Breast epithelium (tissue), 4 donors: ENCODE measurements at places on chromosomes 3 and 15. TPM values are rescaled to one million over a fixed set of nuclear protein-coding genes. Genes with fewer than 3 reads are reported as not detected.

- DNase-seq: no peak
Measured at GRCh38 chr15:81296186-81296585, 27.8 kb downstream of the STARD5 start.

DNA sequence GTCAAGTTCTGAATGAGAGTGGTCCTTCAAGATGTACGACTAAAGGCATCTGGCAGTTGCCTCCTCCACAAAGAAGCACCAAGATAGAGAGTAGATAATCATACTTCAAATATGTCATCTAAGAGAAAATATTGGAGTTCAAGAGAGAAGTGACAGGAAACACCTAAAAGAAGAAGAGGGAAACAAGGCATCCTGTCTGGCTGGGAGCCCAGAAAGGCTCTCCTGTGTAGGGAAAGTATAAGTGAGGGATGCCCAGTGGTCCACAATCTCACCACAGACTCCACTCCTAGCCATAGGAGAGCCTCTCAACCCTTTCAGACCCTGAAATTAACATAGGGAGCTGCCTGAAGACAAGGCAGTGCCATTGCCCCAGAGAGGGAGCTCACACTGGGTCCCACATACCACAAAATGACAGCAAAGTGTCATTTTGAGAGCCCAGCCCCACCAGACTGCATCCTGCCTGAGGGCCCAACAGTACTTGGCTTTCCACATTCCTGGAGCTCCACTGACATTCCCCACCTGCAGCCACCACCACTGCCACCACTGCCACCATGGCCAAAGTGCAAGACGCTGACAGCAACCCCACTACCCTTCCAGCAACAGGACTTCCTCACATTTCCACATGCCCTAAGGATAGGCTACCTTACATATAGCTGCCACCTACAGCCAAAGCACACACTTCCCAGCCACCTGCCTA is 210.6 kb downstream of the ATP8B4 start:
- no peak for DNase-seq

DNA sequence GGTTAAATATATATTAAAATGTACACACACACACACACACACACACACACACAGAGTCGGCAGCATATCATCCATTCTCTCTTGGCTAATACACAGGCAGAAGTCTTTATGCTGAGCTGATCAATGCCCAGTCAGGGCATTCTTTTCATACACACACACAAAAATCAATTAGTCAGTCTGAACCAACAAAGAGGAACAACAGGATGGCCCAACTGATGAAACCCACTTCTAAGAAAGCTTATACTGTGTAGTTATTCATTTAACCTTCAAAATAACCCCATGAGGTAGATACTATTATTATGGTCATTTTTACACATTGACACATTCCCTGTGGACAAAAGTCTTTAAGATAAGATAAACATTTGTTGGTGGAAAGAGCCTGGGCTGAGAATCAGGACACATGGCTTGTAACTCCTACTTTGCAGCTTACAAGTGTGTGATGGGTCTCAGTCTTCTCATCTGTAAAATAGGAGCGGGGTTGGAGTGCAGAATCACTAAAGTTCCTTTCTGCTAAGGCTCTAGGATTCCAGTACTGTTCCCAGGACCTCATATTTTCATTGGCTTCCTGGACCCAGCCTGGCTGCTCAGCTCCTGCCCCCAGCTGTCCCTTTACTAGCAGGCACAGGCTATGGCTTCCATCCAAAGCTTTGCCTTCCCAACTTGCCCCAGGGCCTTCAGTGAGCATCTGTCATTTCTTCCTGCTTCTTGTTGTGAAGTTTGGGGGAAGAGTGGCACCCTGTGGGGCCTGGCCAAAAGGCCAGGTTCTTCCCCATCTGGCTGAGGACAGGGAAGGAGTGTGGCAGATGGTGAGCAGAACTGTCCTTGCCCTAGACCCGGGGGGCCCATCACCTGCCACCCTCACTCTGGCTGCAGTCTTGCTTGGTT is 27.2 kb upstream of the GLCE start:
- peak; percentile 88 for DNase-seq

DNA sequence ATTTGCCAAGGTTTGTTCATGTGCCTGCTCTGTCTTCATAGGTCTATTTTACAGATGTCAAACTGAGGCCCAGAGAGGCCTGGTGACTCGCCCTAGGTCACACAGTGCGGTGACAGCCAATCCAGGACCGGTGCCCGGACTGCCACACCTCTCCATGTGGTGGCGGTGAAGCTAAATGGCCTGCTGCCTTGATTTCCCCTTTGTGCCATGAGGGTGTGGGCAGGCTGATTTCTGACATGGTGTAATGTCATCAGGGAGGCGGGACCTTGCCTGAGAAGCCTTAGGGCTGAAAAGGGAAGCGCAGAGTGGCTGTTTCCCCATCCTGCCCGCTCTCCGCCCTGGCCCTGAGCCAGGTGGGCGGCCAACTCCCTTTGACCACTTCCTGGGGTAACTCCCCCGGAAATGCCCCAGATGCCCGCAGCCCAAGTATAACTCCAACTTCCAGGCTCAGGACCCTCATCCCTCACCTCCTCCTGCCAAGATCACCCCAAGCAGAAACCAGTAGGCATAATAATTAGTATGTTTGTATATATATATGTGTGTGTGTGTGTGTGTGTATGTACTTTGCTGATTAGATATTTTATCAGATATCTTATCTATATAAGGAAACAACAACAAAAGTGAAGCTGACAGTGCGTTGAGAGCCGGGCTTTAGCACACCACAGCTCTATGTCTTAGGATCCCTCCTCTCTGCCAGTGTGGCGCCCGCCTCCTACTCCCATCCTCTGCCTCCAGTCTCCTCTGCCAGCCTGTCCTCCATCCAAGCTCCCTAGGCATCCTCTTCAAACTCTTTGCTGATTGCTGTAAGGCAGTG is 63.9 kb downstream of the IQSEC1 start:
- no peak for DNase-seq

The GABRG3 gene
- 0.15 TPM for total RNA-seq

The LSAMP gene
- total RNA-seq: 3.8 TPM

The FMN1 gene
- total RNA-seq: 50.7 TPM
